ENCODE measurements at places on chromosomes 3 and 15.
A peak's percentile ranks its signal among the peaks of the same experiment; 100 is the strongest.

- DNase-seq, result no peak
Observed at GRCh38 chr3:23701716-23702597, 103.8 kb upstream of the UBE2E1 start.

GRCh38 chr3:176839466-176839865 lies 357.8 kb downstream of the TBL1XR1 start:
- DNase-seq, result no peak

GRCh38 chr3:55107187-55107586 lies 179.3 kb upstream of the LRTM1 start:
- DNase-seq, result no peak

DNA sequence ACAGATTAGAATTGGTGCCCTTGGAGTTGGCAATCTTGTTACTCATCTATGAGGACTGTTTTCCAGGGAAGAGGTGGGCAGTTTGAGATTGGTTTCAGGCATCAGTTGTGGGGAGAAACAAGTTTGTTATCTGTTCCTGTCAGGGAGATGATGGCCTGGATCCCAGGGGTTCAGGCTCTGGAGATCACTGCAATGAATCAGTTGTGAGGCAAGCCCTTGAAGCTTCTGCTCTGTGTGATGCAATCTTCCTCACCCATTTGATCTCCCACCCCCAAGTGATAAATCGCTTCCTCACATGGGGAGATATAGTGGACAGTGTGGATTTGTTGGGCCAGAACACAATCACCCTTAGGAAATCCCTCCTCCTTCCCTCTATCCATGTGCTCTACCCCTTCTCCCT lies 276.6 kb upstream of the LRTM1 start:
- DNase-seq, result no peak

DNA sequence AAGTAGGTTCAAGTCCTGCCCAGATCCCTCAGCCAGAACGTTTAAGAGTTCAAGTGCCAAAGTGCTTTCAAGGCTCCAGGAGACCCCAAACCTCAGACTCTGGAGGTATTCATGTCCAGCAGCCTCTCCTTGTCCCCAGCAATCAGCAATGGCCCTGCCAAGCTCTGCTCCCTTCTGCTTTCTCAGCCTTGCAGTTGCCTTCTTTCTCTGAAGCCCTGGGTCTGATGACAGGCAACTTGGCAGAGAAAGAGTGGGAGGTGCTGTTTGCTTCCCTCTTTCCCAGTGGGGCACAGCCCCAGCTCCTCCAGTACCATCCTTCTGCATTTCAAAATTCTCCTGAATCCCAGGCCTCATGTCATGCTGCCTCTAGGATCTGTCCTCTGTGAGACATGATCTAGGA lies 40.2 kb downstream of the ATP2B2 start:
- no peak for DNase-seq

DNA sequence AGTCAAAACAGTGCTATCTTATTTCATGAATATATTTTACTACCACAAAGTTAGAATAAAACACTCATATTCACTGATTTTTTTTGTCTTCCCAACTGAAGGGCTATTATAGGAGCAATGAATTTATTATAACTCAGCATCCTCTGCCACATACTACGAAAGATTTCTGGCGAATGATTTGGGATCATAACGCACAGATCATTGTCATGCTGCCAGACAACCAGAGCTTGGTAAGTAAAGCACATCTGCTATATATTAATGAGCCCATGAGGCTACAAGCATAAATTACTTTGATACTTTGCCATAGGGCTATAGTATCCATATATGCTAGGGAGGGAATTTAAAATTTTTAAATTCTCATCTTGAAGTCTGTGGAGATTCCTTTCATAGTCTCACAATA lies 95.9 kb downstream of the FEZF2 start:
- no peak for DNase-seq

- DNase-seq, result peak; percentile 57
Observed at GRCh38 chr3:170038434-170039110, 777 bp downstream of the GPR160 start.

DNA sequence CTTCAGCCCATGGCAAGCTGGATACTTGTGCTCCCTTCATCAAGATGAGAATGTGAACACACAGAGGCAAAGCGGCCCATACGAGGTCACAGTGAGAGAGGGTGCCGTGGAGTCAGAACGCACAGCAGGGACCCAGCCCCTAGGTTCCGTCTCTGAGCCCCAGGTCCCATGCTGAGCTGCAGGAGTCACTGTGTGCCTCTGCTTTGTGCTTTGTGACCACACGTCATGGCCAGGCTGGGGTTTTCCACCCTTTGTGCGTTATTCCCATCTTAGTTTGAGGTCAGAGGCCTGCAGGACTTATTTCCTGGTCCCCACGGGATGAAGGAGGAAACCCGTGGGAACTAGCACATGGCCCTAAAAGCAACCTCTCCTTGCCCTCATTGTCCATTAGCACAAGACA lies 140.3 kb downstream of the TJP1 start:
- DNase-seq, result no peak

GRCh38 chr15:88108477-88108876 lies 148.1 kb downstream of the NTRK3 start:
- no peak for DNase-seq

DNA sequence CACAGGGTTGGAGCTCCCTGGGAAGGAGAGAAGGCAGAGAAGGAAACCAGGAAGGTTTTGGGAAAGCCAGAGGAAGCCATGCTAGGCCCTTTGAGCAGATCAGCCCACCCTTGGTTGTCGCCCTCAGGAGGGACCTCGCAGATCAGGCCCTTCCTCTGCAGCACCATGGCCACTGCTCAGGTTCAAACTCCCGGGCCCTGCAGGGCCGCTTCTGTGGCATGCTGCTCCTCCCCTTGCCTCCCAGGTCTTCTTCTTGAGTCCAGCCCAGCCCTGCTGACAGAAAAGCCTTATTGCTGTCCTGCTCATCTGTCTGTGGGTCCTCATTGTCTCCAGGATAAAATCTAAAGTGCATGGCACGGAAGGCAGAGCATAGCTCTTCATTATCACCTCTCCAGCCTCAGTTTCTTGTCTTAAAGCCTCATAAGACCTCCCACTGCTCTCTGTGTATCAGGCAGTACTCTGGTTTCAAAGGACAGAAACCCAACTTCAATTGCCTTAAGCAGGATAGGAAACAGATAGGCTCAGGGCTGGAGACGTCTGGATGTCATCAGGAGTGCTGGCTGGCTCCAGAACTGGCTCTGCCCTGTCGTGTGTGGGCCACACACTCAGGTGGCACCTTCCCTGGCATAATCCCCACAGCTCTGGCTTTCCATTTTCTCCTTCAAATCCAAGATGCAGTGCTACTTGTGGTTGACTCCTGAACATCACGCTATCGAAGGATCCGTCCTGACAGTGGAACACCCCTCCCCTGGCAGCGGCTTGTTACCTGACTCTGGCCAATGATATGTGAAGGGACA lies 118.5 kb downstream of the EEFSEC start:
- DNase-seq, result no peak

- DNase-seq, result no peak
Observed at GRCh38 chr3:173986861-173987410, 589.4 kb downstream of the NLGN1 start.

- DNase-seq, result no peak
Observed at GRCh38 chr3:14139771-14140170, 14.9 kb downstream of the TMEM43 start.

DNA sequence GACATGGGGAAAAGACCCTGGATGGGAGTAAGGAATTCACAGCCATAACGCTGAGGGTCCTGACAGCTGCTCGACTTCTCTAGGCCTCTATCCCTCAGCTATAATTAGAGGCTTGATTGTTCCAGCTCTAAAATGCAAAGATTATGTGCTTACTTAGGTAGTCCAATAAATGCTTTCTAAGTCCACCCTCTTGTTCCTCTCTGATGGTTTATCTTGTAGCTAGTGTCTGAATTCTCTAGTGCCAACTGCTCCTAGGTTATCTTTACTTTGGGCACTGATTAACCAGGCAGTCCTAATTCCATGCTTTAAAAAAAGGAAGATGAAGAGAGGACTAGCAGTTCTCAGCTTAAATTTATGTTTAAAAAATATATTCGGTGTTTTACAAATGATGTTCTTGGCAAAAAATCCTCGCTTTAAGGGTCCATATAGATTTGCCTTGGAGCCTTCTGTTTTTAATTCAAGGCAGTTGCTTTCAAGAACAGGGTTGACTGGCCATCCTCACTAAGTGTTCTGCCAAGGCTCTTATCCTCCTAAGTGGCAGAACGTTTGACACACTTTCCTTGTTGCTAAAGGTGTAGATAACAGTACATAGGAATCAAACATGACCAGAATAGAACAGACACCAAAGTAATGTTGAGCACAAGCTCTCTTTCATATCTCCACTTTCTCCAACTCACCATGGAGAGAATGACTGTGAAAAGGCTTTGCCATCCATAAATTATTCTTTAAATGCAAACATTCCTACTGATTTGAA lies 60.6 kb downstream of the THRB start:
- no peak for DNase-seq

GRCh38 chr3:40923143-40923542 lies 276.2 kb upstream of the CTNNB1 start:
- no peak for DNase-seq

- DNase-seq, result no peak
Observed at GRCh38 chr3:120608506-120608905, 12.4 kb downstream of the NDUFB4 start.

DNA sequence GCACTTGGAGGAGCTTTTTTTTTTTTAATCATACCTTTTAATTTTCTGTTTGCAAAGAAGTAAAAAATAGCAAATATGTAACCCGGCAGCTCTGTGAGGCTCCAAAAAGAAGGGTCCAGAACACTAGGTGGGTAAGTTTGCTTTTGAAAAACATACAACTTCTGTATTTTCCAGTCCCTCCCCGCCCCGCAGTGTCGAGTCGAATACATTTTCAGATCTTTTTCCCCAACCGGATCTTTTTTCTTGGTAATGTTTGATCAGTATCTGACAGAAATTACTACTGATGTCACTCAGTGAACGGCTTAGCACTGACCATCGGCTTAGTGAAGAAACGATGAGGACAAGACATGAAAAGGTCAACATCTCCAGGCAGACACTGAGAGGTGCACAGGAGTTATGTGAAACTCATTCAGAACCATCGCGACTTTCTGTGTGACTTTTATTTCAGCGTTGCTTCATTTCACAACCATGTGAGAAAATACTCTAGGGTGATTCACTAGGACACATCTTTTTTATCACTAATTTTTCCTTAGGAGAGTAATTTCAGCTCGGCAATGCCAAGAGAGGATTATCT lies 11.0 kb downstream of the ISL2 start:
- DNase-seq, result no peak

DNA sequence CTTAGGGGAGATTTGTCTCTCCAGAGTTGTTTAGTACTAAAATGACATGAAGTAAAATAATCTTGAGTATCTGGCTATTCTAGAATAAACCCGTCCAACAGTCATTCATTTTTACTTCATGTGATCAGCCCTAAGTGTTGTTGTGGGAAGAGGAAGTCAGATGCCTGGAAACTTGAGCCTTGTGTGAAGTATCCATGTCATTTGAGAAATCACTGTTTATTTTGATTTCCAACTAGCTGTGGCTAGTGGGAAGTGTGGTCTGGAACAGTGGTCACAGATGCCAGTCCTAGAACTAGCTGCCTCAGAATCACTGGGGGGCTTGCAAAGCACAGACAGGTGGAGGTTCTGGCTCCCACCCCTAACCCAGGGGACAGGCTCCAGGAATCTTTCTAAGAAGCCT lies 77.7 kb upstream of the LIMD1 start:
- no peak for DNase-seq

DNA sequence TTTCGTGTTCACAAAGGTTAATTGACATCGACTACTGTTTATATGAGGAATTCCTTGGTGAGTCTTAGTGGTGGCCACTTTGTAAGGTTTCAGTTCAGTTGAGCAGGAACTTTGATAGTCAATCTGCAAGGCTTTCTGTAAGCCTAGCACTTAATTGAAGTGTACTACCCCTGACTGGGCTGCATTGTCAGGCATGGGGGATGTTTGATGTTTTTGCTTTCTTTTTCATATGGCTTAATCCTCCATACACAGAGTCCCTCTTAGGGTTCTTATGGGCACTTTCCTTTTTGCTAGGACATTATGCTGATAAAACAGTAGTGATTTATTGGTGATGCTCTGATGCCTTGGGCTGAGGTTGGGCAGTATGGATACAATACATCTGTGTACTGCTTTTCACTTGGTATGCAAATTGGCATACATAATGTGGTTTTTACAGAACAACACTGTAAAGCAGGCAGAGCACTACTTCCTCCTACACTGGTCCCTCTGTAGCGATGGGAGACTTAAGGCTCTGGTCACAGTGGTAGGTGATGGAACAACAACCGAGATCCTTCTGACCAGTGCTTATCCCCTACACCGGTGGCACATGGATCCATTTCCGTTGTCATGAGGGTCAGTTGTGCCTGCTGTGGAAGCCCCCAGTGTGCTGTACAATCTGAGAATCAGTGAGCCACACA lies 261.0 kb downstream of the MFSD1 start:
- no peak for DNase-seq

DNA sequence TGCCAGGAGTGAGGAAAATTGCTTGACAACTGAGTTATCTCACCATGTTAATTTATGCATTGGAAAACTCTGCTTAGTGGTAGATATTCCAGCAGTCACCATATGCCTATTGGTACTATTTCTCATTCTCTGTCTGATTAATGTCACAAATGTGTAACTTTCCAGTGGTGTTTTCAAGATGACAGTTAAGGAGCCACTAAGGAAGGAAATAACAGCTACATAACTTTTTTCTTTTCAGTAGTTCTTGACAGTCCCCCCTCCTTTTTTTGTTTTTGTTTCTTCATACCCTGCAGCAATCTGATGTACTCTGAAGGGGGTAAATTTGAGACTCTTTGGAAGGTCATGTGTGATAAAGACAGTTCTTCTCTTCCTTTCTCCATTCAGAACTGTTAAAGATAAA lies 13.1 kb downstream of the RASA2 start:
- DNase-seq, result no peak

DNA sequence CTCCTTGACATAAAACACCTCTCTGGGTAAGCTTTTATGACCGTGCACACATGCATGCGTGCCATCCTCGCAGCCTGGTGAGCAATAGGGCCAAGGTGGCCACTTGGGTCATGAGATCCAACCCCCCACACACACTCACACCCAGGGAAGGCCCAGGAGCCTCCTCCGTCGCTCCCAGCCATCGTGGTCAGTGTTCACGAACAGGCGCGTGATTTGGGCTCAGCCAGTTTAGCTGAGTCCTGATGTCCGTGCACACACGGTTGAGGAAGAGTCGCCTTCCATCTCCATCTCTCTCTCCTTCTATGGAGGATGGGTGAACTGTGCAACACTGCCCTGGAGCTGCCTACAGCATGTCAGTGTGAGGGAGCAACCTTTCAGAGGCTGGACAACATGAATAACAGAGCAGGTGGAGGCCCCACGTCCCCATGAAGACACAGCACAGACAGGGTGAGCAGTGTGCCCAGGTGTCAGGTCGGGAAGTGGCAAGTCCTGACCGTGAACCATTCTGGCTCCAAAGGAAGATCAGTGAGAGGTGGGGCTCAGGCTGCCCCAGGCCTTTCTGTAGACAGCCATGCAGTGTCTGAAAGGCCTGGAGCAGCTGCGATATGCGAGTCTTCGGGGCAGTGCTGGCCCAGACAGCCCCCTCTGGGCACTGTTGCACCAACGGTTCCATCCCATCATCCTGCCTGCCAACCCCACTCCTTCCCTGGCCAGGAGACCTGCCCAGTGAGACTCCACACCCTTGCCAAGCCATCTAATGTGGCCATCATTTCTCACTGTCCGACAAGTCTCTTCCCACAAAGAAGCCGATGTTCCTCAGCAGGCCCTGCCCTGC lies 253.4 kb downstream of the OCA2 start:
- DNase-seq, result no peak

GRCh38 chr3:58203541-58203940 lies 7.2 kb downstream of the DNASE1L3 start:
- no peak for DNase-seq

GRCh38 chr3:183975981-183976662 lies 41.6 kb downstream of the ABCC5 start:
- peak; percentile 45 for DNase-seq

GRCh38 chr3:52364322-52365035 lies 48.4 kb downstream of the DNAH1 start:
- DNase-seq, result no peak

Measured in KBM-7 (cell line).